ENCODE measurements at places on chromosomes 1 and 21.

GRCh38 chr1:114034567-114035303 lies 55.5 kb downstream of the OLFML3 start:
- DNase-seq: no peak

DNA sequence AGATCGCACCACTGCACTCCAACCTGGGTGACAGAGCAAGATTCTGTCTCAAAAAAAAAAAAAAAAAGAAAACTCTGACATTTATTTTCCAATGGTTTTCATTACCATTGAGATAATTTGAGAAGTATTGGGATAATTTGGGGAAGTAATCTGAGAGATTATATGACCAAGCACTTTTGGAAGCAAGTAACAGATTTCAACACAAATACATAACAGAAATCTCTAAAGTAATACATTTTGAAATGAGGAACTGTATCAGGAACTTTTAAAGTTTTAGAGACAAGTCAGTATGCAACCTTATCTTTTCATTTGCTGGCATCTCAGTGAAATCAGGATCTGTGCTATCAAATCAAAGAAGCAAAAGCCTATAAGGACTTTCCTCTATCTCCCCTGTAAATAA lies 25.4 kb upstream of the SLC16A1 start:
- no peak for DNase-seq

- DNase-seq: no peak
Observed at GRCh38 chr1:185166106-185166505, 9.1 kb downstream of the SWT1 start.

DNA sequence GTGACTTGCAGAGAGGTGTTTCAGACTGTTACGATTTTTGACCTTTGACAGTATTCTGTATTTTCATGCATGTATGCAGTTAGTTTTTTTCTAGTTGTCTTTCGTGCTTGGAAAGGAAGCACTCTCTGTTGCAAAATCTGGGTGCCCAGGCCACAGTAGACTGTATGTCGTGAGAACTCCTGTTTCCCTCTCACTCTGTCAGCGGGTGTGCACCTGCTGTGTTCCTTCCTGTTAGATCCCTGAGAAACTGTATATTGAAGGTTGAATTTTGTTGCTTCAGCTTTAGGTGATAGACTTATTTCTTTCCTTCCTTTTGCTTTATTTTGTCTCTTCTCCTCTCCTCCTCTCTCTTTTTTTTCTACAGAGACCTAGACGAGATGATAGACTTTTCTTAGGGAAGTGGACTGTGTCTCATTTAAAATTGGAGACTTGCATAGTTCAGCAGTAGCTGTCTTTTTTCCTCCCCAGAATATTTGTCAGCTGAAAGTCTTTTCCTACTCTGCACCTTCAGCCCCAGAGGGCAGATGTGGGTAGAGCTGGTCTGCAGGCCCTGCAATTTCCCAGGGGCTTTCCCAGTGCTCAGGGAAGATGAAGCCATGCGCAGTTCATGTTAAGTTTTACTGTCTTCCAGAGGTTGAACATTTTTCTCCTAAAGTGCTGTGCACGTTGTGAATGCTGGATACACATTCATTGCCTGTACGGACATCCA lies 1.4 kb downstream of the TRAPPC10 start:
- DNase-seq: peak; percentile 5

GRCh38 chr1:229271448-229272159 lies 693 bp downstream of the RAB4A start:
- DNase-seq: no peak

DNA sequence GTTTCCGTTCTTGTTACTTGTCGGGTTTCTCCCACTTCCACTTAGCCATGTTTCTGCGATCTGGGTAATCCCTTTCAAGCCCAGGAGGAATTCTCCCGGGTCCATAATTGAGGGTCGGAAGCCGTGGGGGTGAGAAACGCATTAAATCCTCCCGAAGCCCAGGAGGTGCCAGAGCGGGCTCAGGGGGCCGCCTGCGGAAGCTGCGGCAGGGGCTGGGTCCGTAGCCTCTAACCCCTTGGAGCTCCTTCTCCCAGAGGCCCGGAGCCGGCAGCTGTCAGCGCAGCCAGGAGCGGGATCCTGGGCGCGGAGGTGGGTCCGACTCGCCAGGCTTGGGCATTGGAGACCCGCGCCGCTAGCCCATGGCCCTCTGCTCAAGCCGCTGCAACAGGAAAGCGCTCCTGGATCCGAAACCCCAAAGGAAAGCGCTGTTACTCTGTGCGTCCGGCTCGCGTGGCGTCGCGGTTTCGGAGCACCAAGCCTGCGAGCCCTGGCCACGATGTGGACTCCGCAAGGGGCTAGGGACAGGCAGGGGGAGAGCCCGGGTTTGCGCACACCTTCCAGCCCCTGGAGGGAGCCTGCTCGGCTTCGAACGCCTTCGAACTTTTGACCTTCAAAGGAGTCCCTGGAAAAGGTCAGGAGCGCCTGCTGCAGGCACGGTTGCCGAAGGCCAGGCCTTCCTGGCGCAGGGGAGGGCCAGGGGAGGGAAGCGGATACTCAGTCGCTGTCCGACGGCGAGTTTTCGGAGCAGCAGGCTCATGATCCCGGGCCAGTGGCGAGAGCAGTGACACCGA lies 1.7 kb upstream of the SIM2 start:
- DNase-seq: no peak

GRCh38 chr1:16231331-16232315 lies 5.4 kb downstream of the CPLANE2 start:
- no peak for DNase-seq

DNA sequence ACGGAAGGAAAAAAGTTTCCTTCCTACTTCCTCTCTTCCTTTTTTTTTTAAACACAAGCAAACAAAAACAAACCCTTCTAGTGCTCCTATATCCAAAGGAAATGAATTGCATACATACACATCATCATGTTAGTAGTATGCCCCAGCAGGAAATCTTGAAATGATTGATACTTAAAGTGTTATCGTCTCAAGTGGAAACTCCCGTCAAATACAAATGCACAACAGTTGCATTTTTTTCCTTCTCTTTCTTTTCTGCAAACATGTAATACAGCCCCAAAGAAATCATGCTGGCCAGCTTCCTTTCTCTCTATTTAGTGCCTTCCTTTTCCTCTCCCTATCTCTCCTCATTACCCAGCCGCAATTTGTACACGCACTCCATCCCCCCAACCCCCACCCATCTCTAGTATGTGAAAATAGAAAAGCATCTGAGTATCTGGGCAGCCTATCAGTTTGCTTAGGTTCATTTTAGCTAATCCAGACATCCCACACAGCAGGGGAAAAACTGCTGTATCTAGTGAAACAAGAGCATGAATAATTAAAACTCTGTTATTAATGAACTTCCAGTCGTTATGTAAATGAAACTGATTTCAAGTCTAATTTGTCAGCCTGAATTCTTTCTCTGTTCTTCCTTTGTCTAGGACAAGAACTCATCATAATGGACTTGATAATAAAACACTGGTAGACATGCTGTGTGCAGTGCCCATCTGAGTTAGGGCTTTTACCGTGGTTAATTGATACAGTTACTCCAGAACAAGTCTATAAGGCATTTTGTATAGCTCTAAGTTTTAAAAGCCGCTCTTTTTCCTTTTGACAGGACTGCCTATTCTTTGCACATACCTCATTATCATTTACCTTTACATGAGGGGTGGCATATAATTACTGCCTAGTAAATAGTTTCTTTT lies 336.5 kb upstream of the ADGRL2 start:
- no peak for DNase-seq

Measured in SHP77 (cell line).